ENCODE measurements at places on chromosomes 2 and 18.

DNA sequence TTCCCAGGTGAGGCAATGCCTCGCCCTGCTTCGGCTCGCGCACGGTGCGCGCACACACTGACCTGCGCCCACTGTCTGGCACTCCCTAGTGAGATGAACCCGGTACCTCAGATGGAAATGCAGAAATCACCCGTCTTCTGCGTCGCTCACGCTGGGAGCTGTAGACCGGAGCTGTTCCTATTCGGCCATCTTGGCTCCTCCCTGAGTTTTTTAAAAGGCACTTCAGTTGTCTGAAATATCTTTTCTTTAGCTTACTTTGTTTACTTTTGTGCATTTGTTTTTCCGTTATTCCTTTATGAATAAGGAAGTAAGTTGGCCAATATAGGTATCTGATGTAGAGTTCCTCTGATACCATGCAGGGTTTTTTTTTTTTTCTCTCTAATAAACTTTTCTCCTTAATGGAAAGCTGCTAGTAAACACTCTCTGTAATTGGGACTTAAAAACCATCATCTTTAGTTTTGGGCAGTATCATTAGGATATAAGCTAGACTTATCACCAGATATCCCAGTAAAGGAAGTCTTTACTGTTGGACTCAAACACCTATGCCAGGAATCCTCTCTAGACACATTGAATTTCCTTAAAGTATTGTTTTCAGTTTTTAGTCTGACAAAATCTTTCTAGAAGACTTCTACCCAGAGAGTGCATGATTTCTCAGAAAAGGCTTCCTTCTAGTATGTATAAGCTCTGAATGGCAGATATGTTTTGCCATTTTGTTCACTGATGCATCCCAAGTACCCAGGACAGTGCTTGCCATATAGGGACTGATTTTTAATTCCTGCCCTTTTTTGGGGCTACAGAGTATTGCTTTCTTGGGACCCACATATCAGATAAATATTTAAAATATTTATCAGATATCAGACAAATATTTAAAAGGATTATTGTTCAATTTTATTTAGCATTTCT is 35.8 kb upstream of the DYSF start:
- peak; percentile 39 for DNase-seq

DNA sequence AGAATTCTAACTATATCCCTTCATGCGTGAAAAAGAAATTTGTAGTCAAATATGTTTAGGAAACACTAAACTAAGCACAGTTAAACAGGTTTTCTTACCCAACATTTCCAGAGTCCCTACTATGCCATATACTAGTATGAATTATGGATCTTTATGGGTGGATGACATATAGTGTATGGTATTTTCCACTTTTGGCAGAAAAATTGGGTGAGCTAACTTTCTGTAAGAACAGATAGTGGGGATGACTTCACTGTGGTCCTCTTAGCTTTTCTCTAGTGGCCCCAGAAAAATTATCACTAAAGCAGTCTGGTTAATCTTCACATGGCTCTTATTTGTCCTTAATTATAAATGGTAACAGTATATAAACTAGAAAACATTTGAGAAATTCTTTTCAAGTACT is 240.0 kb upstream of the GULP1 start:
- DNase-seq, result no peak

GRCh38 chr2:17445744-17446143 is 72.5 kb downstream of the RAD51AP2 start:
- DNase-seq, result no peak

GRCh38 chr2:1613078-1613445 is 131.3 kb downstream of the PXDN start:
- DNase-seq, result no peak

- no peak for DNase-seq
Observed at GRCh38 chr2:149715005-149715592, 127.5 kb upstream of the MMADHC start.

GRCh38 chr2:48126162-48126561 is 219.9 kb upstream of the FBXO11 start:
- DNase-seq, result no peak

GRCh38 chr2:9762164-9762563 is 81.1 kb upstream of the TAF1B start:
- no peak for DNase-seq

DNA sequence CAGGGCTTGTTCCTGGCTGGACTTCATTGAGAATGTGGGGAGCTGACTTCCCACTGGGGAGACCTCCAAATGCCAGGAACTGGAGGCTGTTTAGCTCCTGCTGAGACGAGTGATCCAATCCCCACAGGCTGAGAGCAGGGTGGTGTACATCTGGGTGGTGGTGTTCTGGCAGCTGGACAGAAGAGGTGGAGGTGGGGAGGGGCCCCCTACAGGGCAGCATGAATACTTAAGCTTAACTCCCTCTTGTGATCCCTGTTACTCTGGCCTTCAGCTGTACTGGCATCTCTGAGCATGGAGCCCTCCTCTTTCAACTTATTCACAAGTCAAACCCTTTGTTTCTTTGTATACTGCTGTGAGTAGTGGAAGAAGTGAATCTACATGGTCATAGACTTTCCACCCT is 167.8 kb upstream of the LYPD1 start:
- no peak for DNase-seq

GRCh38 chr2:31334311-31335026 is 80.1 kb downstream of the XDH start:
- DNase-seq, result no peak

DNA sequence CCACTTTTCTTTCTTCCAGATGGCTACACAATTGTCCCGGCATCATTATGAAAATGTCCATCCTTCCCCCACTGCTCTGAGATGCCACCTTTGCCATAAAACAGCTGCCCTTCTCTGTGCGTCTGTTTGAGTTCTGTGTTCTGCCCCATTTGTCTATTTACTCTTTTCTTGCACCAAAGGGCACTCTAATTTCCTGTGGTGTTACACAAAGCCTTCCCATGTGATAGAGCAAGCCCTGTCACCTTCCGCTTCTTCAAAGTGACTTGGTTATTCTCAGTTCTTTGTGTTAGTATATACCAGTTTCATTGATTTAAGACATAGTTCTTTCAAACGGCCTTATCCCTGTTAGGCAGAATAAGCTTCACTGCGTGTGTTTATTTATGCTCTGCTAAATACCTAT is 84.1 kb downstream of the FBXO15 start:
- DNase-seq, result no peak

GRCh38 chr2:164182116-164182627 is 439.1 kb downstream of the GRB14 start:
- no peak for DNase-seq

DNA sequence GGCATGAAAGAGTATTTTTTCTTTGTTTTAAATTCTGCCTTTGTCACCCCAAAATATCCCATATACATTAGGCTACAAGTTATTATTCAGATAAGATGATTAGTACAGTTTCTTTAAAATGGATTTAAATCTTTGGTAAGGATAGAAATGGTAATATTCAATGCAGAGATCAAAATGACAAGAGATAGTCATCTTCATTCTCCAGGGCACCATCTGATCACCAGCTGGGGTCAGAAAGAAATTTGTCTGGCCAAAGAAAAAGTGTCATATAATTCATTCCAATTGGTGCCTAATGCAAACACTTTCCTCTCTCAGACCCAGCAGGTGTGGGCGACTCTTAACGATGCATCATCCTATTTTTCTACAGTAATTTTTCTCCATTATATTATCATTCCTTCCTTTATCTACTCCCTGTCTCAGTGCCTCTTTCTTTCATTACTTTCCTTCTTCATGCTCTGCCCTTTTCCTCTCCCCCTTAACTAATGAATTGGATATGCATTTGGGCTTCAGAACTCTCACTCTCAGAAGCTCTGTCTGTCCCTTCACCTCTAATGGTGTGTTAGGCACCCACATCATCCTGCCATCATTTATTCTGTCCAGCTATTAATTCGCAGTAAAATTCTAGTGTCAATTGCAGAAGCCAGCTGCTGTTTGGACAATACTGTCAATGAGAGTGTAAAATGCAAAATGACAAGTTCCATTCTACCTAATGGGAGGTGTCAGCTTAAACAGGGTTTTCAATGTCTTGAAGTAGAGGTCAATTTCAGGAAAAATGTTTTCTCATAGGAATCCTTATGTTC is 570.5 kb downstream of the TDRD15 start:
- no peak for DNase-seq

- no peak for DNase-seq
Observed at GRCh38 chr18:48800466-48800865, 150.3 kb downstream of the SMAD7 start.

GRCh38 chr2:105486762-105487141 is 87.9 kb upstream of the FHL2 start:
- DNase-seq, result no peak

GRCh38 chr18:30828700-30829099 is 213.8 kb downstream of the DSC3 start:
- DNase-seq, result no peak

DNA sequence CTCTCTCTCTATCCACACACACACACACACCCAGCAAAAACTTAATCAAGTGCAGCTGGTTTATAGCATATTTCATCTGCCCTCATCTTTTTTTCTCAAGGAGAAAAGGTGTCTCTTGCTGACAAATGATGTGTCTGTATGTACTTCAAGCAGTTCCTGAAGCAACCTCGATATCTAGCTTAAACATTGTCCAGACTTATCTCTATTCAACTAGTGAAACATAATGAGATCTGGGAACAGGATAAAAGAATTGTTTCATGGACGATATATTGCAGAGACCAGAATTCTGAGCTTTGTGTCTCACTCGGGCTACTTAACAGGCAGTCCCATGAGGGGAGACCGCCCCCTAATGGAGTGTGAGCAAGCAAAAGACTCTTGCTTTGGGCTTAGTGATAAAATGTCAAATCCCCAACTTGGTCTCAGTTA is 929.2 kb upstream of the SOX11 start:
- no peak for DNase-seq

- no peak for DNase-seq
Observed at GRCh38 chr2:58553937-58554336, 312.8 kb upstream of the FANCL start.

- DNase-seq, result no peak
Observed at GRCh38 chr2:45895241-45895861, 243.9 kb downstream of the PRKCE start.

DNA sequence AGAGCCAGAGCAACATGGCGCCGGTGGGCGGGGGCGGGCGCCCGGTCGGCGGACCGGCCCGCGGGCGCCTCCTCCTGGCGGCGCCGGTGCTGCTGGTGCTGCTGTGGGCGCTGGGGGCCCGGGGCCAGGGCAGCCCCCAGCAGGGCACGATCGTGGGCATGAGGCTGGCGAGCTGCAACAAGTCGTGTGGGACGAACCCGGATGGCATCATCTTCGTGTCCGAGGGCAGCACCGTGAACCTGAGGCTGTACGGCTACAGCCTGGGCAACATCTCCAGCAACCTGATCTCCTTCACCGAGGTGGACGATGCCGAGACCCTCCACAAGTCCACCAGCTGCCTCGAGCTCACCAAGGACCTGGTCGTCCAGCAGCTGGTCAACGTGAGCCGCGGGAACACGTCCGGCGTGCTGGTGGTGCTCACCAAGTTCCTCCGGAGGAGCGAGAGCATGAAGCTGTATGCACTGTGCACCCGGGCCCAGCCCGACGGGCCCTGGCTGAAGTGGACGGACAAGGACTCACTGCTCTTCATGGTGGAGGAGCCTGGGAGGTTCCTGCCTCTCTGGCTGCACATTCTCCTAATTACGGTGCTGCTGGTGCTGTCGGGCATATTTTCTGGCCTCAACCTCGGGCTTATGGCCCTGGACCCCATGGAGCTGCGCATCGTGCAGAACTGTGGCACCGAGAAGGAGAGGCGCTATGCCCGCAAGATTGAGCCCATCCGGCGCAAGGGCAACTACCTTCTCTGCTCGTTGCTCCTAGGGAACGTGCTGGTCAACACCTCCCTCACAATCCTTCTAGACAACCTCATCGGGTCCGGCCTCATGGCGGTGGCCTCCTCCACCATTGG is 507 bp downstream of the CNNM4 start:
- DNase-seq, result no peak

- no peak for DNase-seq
Observed at GRCh38 chr2:31304816-31305215, 70.9 kb downstream of the EHD3 start.

GRCh38 chr2:175005733-175006264 is 618 bp upstream of the CHN1 start:
- no peak for DNase-seq

DNA sequence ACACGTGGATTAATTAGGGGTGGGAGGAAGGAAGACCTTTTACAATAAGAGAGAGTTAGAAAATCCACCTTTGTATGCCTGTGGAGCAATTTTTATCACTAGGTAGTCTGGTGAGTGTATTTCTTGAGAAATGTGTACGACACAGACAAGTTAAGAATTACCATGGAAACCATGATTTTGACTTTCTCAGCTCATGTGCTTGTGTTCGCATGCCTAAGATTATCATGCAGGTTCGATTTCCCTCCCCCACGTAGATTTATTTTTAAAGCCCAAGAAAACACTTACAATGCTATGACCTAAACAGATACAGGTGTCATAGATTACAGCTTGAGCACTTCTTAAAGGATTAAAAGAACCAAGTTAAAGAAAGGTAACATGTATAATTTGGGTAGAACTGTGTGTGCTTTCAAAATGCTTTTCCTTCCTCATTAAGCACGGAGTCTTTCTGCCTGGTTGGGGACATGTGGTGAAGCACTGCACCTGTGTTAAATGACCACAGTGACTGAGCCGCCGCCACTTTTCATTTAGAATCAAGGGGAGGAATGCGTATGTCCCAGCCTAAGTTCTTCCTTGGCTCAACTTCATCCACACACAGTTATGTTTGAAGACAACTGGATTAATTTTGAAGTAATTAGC is 16.6 kb downstream of the SERTAD2 start:
- no peak for DNase-seq

DNA sequence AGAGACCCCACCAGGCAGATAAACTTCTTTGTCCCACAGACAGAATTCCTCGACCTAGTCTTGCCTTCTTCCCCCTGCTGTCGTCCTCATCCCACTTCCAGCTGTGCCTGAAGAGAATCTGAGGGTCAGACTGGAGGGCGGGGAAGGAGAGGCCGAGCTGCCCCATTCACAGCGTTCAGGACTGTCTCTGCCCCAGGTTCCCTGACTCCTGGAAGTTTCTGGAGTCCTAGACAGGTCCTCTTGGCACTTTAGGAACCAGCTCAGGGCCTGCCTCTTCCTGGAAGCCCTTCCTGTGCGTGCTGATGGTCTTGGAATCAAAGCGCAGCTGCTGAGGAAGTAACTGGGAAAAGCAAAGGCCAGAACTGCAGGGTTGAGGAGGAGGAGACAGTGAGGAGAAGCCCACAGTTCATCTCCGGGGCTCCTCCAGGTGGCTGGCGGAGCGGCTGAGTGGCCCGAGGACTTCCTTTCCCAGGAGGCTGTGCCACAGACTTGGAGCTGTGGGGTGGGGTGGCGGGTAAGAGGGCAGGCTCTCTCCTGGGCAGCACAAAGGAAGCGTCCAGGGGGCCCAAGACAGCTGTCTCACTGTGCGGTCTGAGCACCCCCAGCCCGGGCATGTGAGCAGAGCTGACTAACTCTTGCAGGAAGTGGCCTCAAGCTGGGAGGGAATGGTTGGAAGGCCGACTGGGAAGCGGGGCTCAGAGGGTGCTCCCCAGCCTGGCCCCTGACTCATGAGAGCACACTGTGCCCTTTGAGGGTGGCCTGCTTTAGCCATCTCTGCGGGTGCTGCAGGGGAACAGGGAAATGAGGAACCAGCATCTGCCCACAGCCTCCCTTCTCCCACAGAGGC is 39.5 kb downstream of the SDC1 start:
- DNase-seq, result no peak

GRCh38 chr2:149826471-149827125 is 239.0 kb upstream of the MMADHC start:
- DNase-seq, result no peak
